ENCODE measurements at places on chromosomes 5 and 9.

DNA sequence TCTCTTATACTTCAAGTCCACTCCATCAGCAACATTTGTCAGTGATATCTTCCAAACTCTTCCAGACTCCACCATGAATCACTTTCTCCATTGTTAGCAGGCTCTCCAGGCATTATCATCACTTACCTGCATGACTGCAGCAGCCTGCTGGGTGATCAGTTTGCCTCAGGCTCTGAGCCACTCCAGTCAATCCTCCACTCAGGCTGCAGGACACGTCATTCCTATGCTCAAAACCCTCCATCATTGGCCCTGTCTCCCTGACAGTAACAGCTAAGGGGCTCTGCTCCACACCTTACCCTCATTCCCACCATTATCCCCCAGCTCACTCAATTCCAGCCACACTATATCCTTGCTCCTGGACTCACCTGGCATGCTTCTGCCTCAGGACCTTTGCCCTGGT is 10.7 kb downstream of the DIRAS2 start:
- DNase-seq, result no peak

GRCh38 chr5:39466846-39467245 is 42.1 kb upstream of the DAB2 start:
- no peak for DNase-seq

GRCh38 chr5:2006971-2007291 is 124.2 kb upstream of the IRX4 start:
- DNase-seq, result no peak

- no peak for DNase-seq
Observed at GRCh38 chr9:69379270-69379982, 54.4 kb downstream of the ENTREP1 start.

GRCh38 chr5:113552620-113553019 is 39.1 kb downstream of the YTHDC2 start:
- no peak for DNase-seq

DNA sequence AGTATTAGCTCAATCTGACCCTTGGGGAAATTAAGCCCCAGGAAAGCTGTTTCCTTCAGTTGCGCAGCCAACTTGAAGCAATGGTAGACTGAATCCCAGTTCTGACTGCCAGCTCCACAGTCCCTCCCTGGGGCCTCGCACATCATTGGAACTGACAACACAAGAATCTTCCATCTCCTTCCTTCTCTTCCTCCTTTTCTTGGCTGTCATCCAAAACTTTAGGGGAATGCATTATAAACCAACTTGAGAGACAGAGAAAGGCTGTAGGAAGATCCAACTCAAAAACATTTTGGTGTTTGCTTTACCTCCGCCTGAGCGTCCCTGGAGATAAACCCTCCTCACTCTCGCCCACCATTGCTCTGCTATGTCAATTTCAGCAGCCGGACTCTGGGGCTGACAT is 16.6 kb downstream of the KCNIP1 start:
- DNase-seq, result no peak

GRCh38 chr9:71895117-71895516 is 15.9 kb downstream of the ABHD17B start:
- DNase-seq, result no peak

- no peak for DNase-seq
Observed at GRCh38 chr9:91012933-91013841, 211.6 kb downstream of the SYK start.

GRCh38 chr5:1208743-1209488 is 7.5 kb downstream of the SLC6A19 start:
- no peak for DNase-seq

DNA sequence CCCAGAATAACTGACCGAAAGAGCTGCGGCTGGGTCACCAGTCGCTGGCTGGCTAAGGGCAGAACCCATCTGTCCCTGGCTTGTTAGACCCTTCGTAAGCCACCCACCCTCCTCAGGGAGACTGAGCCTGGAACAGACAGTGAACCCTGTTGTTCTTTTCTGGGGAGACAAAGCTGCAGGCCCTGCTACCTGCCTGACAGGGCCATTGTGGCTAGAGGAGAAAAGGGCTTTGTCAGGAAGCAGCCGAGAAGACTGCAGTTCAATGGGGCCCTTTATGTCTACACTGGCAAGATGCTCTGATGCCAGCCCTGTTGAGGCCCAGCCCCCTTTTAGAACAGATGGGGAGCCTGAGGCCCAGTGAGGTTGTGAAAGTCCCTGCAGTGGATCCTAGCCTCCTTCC is 3.7 kb upstream of the NIPAL4 start:
- no peak for DNase-seq

DNA sequence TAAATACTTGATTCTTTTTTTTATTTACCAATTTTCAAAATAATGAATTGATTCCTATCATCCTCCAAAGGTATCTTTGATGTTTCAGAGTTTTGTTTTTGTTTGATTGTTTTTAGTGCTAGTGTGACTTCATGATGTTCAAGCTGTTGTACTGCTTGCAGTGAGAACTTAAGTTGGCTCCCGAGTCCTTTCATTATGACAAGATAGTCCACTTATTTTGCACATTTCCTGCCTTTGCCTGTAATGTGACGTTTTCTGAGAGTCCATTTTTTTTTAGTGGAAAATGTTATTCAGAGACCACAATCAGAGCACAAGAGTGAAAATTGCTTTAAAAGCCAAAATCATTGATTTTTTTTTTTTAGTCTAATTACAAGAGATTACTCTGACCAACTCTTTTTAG is 60.1 kb upstream of the FCHO2 start:
- DNase-seq, result no peak

DNA sequence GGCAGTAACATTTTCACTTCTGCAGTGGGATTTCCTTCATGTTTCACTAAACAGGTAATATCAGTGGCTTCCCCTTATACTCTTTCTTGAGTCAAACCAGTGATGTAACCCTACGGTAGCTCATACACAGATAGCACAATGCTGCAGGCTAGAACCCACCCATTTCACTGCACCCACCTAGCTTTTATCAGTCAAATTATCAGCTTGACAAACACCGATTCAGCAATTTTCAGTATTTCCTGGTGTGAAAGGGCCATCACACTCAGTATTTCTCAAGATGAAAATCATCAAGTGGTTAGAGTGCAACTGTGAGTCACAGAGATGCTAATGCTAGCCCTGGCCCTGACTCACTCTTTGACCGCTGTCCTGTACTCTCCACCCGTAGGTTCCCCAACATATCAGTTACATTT is 242.3 kb upstream of the PTGER4 start:
- peak; percentile 47 for DNase-seq

DNA sequence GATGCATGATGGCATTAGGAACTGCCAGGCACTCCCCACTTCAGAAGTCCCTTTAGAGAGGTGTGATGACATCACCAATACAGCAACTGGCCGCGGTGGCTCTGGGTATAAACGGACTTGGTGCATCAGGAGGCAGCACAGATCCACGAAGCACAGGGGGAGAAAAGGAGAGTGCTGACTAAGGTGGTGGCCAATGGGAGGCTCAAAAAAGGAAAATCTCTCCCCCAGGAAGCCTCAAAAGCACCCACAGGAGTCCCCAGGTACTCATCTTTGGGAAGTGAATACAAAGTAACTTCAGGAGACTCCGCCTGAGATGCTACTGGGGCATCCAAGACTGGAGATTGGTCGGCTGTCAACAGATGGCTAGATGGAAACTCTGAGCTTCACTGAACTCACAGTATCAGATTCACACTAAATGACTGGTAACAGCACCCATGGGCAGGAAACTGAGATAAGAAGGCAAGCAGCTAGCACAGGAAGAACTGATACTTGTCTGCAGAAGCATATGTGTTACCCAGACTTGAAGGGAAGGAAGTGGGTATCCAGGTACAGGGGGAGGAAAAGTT is 7.6 kb downstream of the TTC39B start:
- DNase-seq, result peak; percentile 38

DNA sequence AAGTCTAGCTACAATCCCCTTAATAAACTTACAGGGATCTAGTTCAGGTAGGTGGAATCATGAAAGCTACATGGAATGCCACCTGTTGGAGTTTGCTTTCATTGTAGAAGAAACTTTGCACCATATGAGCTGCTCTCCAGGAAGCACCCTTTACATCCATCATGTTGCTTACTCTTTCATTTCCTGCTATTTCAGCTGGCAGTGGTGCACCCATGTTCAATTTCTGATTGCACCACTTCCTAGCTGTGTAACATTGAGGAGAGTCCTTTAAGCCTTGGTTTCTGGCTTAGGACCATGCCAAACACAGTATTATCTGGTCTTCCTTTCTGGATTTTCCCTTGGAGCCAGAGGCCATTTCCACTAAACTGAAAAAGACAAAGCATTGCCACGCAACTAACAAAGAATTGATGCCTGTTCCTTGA is 123.3 kb upstream of the SLC12A2 start:
- DNase-seq, result no peak

GRCh38 chr9:27589462-27589861 is 16.2 kb upstream of the C9orf72 start:
- no peak for DNase-seq

DNA sequence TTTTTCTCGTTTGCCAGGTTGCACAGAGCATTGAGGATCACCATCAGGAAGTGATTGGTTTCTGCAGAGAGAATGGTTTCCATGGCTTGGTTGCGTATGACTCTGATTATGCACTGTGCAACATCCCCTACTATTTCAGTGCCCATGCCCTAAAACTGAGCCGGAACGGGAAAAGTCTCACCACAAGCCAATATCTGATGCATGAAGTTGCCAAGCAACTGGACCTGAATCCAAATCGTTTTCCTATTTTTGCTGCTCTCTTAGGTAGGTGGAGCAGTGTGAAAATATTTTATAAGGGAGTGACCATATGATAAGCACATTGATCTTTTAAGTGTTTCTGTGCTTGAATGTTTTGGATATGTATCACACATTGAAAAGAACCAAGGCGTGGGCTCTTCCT is 17.7 kb upstream of the FAM120AOS start:
- no peak for DNase-seq

DNA sequence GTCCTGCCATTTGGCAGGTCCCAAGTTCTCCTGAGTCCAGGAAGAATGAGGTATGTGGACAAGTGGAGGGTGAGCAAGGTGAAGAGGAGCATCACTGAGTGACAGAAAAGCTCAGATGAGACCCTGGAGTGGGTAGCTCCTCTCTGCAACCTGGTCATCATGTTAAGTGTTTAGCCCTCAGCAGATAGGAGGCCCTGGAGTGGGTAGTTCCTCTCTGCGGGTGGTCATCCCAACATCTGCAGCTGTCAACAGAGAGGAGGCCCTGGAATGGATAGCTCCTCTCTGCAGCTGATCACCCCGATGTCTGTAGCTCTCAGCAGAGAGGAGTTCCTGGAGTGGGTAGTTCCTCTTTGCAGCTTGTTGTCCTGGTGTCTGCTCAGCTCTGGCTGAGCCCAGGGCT is 48.4 kb downstream of the NDUFAF2 start:
- no peak for DNase-seq

DNA sequence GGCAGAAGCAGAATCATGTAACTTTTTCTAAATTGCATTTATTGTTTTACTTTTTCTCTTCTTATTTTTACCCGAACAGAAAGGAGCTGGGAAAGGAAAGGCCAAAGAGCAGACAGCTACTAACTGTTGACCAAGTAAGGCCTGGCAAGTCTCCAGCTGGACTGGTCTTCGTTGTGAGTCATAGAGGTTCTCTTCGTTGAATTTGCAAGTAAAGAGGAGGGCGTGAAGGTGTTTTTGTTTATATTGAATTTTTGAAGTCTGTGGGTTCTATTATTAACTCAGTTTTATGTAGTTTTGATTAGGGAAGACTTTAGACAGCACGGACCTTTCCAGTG is 416.5 kb upstream of the CCNH start:
- no peak for DNase-seq

GRCh38 chr9:92790542-92791527 is 26.2 kb upstream of the BICD2 start:
- DNase-seq, result peak; percentile 77

DNA sequence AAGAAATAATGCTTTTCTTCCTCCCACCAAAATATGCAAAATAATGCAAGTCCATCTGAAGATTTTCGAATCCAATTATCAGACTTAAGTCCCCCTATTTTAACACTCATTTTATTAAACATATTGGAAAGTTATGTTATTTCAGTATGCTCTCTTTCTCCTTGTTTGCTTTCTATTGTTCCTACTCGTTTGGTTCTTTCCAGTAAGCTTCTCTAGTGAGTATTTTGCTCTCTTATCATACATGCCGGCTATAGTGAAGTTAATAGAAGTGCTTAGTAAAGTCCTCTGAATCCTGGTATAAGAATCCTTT is 517 bp downstream of the ALDH1A1 start:
- no peak for DNase-seq

DNA sequence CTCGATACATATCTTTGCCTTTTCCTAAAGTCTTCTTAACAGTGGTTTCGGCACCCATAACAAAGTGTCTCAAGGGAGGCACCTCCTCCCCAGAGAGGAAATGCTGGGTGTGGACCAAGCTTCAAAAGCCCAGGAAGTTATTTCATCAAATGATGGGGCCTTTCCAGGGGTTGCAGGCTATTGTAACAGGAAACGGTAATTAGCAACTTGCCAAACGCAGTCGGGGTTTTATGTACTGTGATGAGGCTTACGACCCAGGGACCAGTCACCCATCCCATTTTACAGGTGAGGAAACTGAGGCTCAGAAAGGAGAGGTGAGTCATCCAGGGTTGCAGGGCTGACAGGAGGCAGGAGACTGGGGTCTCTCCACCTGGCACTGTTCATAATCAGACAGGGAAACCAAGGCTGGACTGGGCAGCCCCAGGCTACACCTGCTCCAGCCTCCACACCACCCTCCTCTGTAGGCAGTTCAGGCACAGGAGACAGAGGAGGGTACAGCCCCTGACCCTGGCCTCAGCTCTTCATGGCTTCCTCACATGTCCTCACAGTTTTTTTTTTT is 30.0 kb upstream of the SUSD3 start:
- peak; percentile 54 for DNase-seq

- no peak for DNase-seq
Observed at GRCh38 chr9:108069991-108070390, 580.4 kb upstream of the KLF4 start.

All from GM10248 (cell line).